ENCODE measurements at places on chromosomes 3 and 15.

DNA sequence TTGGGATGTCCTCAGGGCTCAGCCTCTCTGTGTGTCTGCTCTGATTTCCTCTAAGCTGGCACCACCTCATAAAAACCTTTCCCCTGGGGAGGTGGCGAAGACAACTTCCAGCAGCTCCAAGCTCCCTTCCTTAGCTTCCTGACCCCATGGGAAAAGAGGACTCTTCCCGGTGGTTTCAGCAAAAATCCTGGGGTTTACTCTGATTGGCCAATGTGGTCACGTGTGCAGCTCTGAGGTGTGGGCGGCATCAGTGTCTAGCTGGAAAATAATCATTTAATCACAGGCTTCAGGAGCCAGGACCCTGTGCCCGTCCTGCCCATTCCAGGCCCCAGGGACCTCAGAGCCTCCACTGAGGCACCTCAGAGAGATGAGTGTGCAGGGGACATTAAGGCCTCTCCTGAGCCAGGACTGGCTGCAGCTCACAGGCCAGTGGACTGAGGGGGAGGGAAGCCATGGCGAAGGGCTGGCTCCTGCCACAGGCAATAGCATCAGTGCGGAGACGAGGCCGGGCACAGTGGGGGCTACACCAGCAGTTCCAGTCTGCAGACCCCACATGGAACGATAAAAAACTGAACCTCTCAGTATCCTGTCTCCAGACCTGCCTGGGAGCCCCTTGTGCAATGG is 104.1 kb downstream of the TPRA1 start:
- no peak for DNase-seq

GRCh38 chr3:196311-197148 is at the start of gene CHL1:
CHL1 (plus strand) TSS chr3:196763; CDS start chr3:319777, 123,014 bp downstream.
- no peak for DNase-seq

- no peak for DNase-seq
These were observed 8.7 kb downstream of the HYPK start for GRCh38 chr15:43808960-43809678.

GRCh38 chr3:139187648-139188047 is 143.0 kb upstream of the PRR23C start:
- DNase-seq = no peak

- DNase-seq = no peak
These were observed 1.3 kb upstream of the ZBTB47 start for GRCh38 chr3:42652251-42652610.

DNA sequence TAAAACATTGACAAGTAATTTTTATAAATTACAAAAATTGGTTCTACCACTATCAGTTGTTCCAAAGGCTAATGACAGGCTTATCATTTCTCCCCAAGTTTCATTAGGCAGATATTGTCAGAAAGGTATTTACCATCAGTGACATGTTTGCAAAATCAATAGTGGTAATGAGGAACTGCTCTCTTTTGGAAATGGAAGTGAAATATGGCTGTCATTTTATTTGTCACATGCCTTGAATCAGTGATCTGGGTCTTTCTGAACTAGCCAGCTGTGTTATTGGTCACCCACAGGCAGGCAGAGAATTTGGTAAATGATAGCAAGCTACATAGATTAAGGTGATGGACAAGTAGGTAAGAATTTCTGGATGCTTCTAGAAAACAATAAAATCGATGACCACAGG is 268.0 kb upstream of the ARHGEF26 start:
- DNase-seq = no peak

DNA sequence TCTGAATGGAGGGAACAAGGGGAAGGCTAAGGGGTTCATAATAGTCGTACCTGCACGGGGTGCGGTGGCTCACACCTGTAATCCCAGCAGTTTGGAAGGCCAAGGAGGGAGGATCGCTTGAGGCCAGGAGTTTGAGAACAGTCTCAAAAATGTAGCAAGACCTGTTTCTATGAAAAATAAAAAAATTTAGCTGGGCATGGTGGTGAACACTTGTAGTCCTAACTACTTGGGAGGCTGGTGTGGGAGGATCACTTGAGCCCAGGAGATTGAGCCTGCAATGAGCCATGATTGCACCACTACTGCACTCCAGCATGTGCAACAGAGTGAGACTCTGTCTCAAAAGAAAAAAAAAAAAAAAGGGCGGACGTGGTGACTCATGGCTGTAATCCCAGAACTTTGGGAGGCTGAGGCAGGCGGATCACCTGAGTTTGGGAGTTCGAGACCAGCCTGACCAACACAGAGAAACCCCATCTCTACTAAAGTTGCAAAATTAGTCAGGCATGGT is 17.9 kb upstream of the HDAC11 start:
- no peak for DNase-seq

- no peak for DNase-seq
These were observed 152.3 kb downstream of the AKAP13 start for GRCh38 chr15:85532689-85533088.

DNA sequence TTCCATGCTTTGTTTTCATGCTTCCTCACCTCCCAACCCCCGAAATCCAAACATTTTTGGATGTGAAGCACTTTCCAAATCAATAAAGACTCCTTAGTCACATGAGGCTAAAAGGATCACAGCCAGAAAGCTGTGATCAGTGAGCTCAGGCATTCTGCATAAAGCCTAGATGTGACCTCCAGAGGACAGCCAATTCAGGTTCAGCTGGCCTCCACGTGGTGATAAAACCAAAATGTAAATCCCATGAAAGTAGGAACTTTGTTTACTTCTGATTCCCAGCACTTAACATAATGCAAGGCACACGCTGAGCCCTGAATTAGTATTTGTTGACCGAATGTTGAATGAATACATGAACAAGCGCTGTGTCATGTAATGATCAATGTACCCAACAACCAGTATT is 249.5 kb upstream of the EOMES start:
- no peak for DNase-seq

DNA sequence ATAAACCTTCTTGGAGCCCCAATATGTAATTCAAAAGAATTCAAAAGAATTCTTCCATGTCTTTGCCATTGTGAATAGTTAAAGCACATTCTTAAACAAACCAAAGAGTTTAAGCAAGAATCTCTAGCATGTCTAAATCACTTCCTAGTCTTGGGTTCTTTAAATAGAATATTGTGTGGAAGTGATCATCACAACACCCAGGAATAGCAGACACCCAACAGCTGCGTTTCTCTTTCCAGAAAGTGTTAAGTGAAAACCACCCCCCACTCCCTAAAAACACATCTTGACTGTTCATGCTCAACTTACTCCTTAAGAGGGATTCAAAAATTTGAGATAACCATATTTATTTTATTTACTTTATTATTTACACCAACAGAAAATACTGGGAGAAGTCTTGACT is 24.1 kb upstream of the CAPN7 start:
- no peak for DNase-seq

DNA sequence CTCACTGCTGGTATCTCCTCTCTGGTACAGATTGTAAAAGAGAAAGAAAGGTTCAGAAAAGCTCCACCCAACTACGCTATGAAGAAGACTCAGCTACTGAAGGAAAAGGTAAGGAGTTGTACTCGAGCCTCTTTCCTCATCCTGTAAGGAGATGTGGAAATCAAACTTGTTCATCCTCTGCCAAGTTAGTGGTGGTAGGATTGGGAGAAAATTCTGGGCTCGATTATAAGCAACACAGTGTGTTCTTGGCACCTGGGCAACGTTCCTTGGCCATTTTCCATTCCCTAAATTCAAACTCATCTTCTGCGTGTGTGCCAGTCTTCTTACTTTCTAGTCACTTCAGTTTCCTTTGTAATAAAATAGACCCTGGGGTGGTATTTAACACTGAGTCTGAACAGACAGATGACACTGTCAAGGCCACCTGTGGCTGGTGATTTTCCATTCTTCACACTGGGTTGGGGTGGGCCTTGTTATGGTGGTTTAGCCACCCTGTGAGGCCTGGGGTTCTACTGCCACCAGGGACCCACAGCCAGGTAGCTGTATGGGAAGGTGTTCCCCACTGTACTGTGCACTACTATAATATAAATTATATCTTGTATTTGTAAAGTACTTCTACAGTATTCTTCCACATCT is 17.1 kb upstream of the ITPKA start:
- no peak for DNase-seq

GRCh38 chr15:100526027-100526481 is 2.7 kb downstream of the CERS3 start:
- DNase-seq = no peak

DNA sequence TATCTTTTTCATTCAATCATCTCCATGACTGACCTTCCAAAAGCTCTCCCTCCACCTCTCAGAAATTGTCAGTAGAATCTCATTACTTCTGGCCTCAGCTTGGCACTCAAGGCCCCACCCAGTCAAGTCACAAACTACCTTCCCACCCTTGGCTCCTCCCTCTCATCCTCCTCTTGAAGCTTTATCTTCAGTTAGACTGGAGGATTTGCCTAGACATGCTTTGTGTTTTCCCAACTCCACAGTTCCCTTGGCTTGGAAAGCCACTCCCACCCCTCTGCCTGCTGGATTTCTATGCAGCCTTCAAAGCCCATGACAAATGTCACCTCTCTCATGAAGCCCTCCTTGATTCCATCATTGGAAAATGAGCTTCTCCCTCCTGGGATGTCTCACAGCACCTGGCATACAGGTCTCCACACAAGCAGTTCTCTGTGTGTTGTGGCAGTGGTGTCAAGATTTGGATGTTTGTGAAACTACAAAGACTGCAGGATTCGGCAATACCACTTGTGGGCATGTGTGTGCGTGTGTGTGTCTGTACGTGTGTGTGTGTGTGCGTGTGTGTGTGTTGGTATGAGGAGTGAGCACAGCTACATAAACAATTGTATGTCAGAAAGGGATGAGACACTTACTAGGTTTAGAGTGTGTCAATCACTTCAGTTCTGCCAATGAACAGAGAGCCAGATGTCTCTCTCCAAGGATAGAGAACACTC is 45.3 kb upstream of the VPS8 start:
- DNase-seq = no peak

DNA sequence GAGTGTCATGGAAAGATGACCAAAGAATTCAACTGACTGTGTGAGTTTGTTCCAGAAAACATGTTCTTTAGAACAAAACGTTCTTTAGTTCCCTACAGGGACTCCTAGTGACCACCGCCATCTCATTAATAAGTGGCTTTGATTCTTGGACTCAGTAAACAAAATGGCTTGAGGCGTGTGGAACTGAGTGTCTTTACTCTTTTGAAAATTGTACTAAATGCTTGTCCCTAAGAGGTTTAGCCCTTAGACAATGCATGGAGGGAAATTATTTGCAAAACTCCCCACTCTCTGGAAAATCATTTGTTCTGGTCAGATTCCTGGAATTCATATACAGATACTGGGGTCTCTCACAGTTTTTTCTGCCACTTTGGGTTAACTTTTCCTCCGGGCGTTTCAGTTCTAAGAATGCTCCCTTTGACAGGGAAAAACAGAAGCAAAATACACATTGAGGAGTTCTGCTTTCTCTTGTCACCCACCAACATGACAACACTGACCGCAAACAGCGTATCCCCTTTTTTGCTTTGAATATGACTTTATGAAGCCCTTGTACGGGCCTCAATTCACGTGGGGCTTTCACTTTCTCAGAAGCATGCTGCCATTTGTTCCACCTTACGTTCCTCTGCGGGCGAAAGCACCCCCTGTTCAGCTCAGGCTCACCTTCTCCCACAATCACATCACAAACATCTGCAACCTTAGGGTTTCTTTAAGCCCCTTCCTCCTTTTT is 15.3 kb upstream of the NRROS start:
- DNase-seq = no peak

GRCh38 chr15:35925275-35926006 is 379.5 kb upstream of the DPH6 start:
- DNase-seq = no peak

DNA sequence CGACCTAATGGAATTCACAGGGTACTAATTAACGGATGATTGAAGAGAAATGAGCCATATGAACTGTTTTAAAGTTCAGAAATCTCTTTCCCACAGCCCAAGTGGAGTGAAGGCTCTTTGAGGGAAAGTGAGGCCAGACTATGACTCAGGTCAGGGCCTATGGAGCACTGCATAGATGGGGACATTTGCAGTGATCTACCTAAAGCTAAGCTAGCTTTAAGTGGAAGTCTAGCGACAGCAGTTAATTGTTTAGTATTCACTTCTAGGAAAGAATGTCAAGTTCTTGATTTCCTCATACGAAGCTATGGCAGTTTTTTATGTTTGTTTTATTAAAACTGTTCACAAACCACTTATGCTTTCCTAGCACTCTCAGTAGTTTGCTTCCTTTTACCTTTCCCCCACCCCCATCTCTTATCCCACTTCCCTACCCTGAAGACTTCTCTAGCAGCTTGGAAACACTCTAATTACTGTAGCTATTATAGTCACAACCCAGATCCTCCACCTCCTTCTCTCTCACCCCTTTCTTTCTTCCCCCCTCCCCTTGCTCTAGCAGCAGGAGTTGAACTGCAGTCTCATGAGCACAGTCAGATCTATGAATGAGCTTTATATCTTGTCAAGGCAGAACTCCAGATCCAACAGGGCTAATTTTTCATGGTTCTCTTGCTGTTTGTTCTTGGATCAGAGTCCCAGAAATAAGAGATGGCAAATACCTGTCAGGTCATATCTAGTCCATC is 6.2 kb downstream of the ZNF609 start:
- DNase-seq = no peak

DNA sequence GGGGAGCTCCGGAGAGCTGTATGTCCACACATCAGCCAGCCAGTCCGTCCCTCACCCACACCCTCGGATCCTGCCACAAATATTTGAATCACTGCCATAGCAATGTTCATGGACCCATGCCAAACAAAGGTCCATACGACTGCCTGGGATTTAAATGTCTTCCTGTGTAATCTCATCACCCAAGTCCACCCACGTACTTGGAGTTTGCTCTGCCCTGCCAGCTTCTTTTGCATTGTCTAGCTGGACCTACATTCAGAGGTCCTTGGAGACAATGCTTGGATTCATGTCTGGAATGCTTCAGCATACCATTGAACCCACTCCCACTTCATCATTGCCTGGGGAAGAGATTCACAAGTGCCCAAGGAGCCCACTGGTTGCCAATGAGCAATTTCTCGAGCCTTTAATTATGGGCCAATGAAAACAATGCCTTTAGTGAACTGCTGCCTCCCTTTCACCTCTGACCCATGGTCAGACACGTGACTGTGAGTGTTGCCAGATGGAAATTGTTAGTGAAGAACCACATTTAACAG is 90.4 kb upstream of the PHLDB2 start:
- no peak for DNase-seq
